ENCODE measurements at places on chromosomes 13 and 19. TPM values are rescaled to one million over a fixed set of nuclear protein-coding genes. Genes with fewer than 3 reads are reported as not detected.
A peak's percentile ranks its signal among the peaks of the same experiment; 100 is the strongest.

DNA sequence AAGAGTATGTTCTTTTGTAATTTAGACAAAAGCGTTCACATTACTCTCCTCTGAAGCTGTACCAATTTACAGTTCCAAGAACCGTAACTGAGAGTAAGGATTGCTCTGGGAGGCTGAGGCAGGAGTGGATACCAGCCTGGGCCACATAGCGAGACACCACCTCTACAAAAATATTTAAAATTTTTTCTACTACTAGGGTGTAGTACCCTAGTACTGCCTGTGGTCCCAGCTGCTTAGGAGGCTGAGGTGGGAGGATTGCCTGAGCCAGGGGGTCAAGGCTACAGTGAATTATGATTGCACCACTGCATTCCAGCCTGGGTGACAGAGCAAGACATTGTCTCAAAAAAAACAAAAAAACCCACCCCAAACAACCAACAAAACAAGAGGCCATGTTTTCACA lies 12.1 kb upstream of the CYP2A6 start:
- no peak for DNase-seq

GRCh38 chr13:98509271-98510155 lies 67.4 kb downstream of the STK24 start:
- peak; percentile 92 for DNase-seq

GRCh38 chr13:44089452-44089851 lies 209.7 kb downstream of the LACC1 start:
- DNase-seq: no peak

DNA sequence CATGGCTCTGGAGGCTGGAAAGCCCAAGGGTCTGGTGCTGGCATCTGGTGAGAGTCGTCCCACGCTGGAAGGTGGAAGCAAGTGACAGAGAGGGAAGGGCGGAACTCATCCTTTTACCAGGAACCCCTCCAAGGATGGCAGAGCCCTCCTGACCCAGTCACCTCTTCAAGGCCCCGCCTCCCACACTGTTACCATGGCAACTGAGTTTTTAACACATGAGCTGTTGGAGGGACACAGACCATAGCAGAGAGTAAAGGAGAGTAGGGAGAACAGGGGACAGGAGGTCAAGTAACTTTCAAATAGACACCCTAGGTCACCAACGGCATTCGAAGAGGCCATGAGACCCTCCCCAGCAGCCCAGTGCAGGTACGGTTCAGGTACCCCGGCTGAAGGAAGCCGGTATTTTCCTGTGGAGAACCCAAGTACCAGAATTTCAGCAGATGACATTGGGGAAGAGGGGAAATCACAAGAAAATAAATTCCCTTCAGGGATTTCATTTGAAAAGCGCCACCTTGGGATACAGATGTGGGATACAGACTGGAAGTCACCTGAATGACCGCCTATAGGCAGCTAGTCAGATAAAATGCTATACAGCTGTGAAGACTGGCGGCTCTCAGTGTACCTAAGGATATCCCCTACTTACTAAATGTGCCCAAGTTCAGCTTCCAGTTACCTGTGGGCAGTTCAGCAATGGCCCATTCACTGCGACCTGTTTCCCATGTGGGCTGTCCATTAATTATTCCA lies 8.0 kb downstream of the IL17D start:
- no peak for DNase-seq

DNA sequence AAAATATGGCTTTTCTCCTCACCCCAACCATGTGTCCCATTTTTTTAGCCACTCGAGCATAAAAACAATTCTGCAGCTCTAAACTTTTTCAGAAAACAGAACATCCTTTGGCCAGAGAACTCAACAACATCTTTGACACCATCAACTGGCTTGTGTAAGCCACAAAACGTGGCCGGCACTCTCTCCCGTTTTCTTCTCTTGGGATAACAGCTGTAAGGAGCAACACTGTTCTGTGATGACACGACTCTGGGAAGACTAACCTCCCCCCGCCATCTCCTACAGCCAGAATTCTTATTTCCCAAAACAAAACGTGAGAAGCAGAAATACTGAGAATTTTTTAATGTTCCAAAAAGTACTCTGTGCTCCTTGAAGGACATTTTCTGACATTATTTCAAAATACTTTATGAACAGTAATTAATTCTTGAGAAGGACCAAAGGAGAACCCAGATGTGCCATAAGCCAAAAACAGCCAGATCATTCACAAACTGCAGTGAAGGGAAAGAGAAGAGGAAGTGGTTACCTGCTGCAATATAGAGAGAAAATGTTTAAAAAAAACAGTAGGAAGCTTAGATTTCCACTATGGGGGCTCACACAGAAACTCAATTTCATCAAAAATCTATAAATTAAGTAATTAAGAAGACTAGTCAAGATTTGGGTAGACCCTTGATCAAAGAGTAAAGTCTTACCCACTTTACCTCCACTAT lies 25.8 kb downstream of the COL4A1 start:
- DNase-seq: no peak

ZNF723 gene
- not detected for polyA plus RNA-seq

GRCh38 chr13:29115842-29116241 lies 295.7 kb downstream of the MTUS2 start:
- no peak for DNase-seq

COQ8B gene
- polyA plus RNA-seq: 23.2 TPM

DNA sequence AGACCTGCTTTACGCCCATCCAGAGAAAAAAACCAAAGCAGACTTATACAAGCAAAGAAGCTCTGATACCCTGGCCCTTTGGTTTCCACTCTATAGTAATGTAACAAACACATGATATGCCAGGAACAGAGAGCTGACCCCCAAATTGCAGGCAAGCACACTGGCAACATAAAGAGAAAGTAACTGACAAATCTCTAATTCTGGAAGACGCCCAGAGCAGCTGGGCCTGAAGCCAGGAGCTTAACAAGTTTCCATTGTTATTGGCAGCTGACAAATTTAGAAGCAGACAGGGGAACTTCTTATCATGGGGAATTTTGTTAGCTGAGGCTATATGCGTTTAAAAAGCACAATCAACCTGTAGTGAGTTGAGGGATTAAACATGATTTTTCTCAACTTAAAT lies 158.0 kb downstream of the DLEU7 start:
- no peak for DNase-seq

ZNF324B gene
- 2.8 TPM for polyA plus RNA-seq
